ENCODE measurements at places on chromosomes 3 and 15.

- no peaks in the 10 kb centered on the region for H3K27me3 ChIP-seq
- no peaks in the 10 kb centered on the region for H3K36me3 ChIP-seq
- H3K4me3 ChIP-seq, result no peak overlapping the region
- no peaks in the 10 kb centered on the region for H3K4me1 ChIP-seq
- DNase-seq, result no peak
- H3K27ac ChIP-seq, result no peak overlapping the region
Observed at GRCh38 chr3:114020907-114021306, 35.4 kb downstream of the CCDC191 start.

DNA sequence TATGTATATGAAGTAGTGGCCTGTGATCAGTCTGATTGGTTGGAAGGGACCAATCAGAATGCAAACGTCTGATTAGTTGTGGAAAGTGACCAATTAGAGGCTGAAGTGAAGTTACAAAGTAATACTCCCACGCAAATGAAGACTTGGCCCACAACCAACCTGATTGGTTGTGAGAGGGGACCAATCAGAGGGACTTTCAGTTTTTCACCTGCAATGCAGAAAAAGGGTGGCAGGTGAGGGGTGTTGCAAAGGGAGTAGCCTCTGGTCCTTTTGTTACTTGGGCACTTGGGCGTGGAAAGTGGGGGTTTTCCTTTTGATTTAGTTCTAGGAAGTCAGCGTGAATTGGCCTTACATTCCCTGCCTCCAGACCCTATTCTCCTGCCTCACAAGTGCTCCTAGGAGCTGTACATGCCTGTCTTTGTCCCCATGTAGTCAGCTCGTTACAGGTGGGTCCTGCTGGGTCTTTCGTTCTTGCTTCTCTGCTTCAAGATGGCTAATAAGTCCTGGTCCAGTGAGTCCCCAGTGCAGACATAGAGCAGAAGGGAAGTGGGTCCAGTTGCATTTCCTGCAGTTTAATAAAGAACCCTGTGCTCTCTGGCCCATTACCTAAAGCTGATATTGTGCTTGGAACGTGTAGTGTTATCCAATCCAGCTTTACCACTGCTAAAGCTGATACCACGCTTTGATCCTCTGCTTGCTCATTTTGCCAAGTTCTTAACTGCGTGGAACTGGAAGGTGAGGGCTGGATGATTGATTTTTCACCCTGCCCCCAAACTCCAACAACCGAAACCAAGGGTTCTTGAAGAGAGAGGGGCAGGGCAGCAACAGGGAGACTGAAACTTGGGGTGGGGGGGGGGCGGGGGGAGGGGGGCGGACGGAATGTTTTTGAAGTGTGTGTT lies 46.0 kb upstream of the CD47 start:
- H3K27ac ChIP-seq, result no peak overlapping the region
- H3K36me3 ChIP-seq, result no peaks in the 10 kb centered on the region
- H3K4me1 ChIP-seq, result no peaks in the 10 kb centered on the region
- DNase-seq, result no peak
- no peaks in the 10 kb centered on the region for H3K27me3 ChIP-seq
- H3K4me3 ChIP-seq, result no peak overlapping the region

GRCh38 chr3:84946240-84946639 lies 12.5 kb upstream of the CADM2 start:
- H3K4me1 ChIP-seq, result no peaks in the 10 kb centered on the region
- no peaks in the 10 kb centered on the region for H3K36me3 ChIP-seq
- H3K4me3 ChIP-seq, result no peak overlapping the region
- DNase-seq, result no peak
- H3K27me3 ChIP-seq, result no peaks in the 10 kb centered on the region
- no peak overlapping the region for H3K27ac ChIP-seq

GRCh38 chr15:44719293-44719999 lies 8.1 kb downstream of the B2M start:
- H3K27ac ChIP-seq, result no peak overlapping the region
- H3K27me3 ChIP-seq, result no peaks in the 10 kb centered on the region
- H3K4me1 ChIP-seq, result no peaks in the 10 kb centered on the region
- H3K4me3 ChIP-seq, result no peak overlapping the region
- peaks cover 37% of the 10 kb centered on the region for H3K36me3 ChIP-seq

GRCh38 chr3:133294253-133294652 lies 105.6 kb upstream of the BFSP2 start:
- H3K4me3 ChIP-seq, result no peak overlapping the region
- no peaks in the 10 kb centered on the region for H3K27me3 ChIP-seq
- no peaks in the 10 kb centered on the region for H3K36me3 ChIP-seq
- no peak for DNase-seq

GRCh38 chr15:74490339-74490689 lies 29.4 kb upstream of the UBL7 start:
- H3K36me3 ChIP-seq, result no peaks in the 10 kb centered on the region
- DNase-seq, result no peak
- H3K4me1 ChIP-seq, result peaks cover 3% of the 10 kb centered on the region
- H3K4me3 ChIP-seq, result no peak overlapping the region
- H3K27ac ChIP-seq, result no peak overlapping the region

DNA sequence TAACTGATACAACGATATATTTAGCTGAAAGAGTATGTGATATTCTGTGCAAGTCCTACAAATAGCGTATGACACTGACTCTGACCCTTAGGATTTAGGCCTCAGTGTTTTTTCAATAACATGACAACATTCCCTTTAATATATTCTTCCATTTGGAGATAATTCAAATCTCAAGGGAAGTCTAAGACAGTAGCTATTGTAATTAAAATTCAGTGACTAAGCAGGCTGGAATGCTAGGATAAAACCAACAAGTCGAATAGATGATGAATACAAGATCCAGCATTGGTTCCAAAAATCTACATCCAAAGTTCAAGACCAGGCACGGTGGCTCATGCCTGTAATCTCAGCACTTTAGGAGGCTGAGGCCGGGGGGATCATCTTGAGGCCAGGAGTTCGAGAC lies 56.2 kb downstream of the QTRT2 start:
- no peak for DNase-seq
- H3K27me3 ChIP-seq, result no peaks in the 10 kb centered on the region
- H3K27ac ChIP-seq, result no peak overlapping the region
- no peaks in the 10 kb centered on the region for H3K36me3 ChIP-seq

DNA sequence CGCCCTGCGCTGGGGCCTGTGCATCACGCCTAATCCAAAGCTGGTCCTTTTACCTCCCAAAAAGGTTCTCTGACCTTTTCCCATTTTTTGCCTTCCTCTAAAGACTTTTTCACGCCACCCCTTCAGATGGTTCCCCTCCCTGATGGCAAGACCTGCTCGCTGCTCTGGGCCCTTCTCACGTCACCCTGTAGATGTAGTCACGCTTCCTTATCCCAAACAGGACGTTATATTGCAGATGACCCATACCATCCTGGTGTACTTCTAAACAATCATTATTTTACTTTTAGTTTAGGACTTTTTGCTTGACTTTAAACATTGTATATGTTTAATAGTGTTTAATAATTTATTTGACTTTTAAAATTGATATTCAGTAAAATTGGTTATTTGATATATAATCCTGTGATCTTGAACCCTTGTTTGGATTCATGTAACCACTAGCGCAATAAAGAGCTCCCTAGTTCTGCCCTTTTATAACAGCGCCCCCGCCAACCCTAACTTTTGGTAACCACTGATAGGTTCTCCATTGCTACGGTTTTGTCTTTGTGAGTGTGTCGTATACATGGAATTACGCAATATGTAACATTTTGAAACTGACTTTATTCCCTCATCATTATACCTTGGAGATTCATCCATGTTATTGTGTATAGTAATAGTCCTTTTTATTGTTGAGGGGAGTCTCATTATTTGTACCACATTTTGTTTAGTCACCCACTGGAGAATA lies 159.0 kb upstream of the CHRNA7 start:
- no peaks in the 10 kb centered on the region for H3K4me1 ChIP-seq
- H3K27me3 ChIP-seq, result peaks cover 7% of the 10 kb centered on the region
- H3K27ac ChIP-seq, result no peak overlapping the region
- no peaks in the 10 kb centered on the region for H3K36me3 ChIP-seq
- DNase-seq, result no peak

GRCh38 chr15:50112488-50113186 lies 6.4 kb downstream of the ATP8B4 start:
- no peaks in the 10 kb centered on the region for H3K4me1 ChIP-seq
- H3K27me3 ChIP-seq, result peaks cover 4% of the 10 kb centered on the region
- no peak overlapping the region for H3K4me3 ChIP-seq
- H3K27ac ChIP-seq, result no peak overlapping the region

- no peak overlapping the region for H3K27ac ChIP-seq
- no peak for DNase-seq
- H3K27me3 ChIP-seq, result no peaks in the 10 kb centered on the region
- no peaks in the 10 kb centered on the region for H3K36me3 ChIP-seq
Observed at GRCh38 chr3:1969281-1969680, 129.4 kb upstream of the CNTN4 start.

- no peaks in the 10 kb centered on the region for H3K27me3 ChIP-seq
- H3K4me3 ChIP-seq, result no peak overlapping the region
- H3K36me3 ChIP-seq, result peaks cover 24% of the 10 kb centered on the region
- peaks cover 14% of the 10 kb centered on the region for H3K4me1 ChIP-seq
- no peak overlapping the region for H3K27ac ChIP-seq
Observed at GRCh38 chr3:179682426-179683080, 29.7 kb downstream of the USP13 start.

DNA sequence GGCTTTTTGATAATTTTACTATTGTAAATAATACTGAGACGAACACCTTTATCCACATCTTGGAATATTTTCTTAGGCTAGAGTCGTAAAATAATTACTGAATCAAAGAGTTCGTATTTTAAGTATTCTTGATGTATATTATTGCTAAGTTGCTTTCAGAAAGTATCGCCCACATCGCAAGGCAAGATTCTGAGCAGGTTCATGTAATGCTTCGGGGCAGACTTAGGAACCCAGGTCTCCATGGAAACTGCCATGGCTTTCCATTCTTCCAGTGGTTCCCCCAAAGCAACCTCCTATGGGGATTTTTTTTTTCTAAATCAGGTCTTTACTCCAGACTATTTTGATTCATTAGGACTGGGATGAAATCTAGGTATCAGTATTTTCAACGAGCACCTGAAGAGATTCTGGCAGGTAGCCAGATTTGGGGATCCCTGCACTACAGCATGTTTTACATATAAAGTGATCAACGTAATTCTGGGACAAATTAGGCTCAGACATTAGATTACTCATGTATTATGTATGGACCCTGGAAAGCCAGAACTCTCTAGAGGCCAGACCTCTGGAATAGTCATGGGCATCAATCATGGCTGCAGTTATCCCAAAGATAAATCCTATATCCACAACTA lies 86.5 kb downstream of the B3GNT5 start:
- no peaks in the 10 kb centered on the region for H3K36me3 ChIP-seq
- no peaks in the 10 kb centered on the region for H3K27me3 ChIP-seq
- H3K4me3 ChIP-seq, result no peak overlapping the region
- DNase-seq, result no peak
- no peaks in the 10 kb centered on the region for H3K4me1 ChIP-seq

DNA sequence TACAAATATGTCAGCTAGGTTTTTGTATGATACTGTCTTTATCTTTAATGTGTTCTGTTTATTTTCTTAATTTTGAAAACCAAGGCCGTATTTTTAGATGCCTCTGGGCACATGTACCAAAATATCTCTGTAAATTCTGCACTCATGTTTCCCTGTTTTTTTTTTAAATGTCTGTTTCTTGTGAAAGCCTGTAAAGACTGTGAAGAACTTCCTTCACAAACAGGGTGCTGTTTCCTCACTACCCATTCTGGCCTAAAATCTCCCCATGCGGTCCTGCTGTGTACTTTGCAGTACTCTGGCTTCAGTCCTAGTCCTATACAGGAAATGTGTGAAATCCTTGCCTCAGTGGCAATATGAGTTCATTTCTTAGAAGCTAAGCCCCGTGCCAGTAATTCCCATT lies 133.4 kb upstream of the ZBTB20 start:
- no peak overlapping the region for H3K4me3 ChIP-seq
- no peaks in the 10 kb centered on the region for H3K36me3 ChIP-seq
- H3K27me3 ChIP-seq, result no peaks in the 10 kb centered on the region
- H3K4me1 ChIP-seq, result no peaks in the 10 kb centered on the region
- DNase-seq, result no peak

DNA sequence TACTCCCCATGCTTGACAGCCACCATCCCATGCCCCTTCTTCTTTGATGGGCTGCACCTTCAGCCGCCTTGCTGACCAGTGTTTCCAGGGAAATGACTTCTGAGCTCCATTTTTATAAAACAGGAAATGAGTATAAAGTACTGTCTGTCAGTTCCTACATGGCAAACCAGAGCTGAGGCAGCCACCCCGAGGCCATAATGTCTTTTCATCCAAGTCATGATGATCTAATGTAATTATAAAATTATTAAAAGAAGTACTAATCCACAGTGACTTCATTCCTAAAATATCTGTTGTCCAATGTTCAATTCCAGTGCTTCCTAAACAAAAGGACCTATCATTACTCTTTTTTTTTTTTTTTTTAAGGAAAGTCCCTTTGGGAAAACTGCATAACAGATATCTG lies 75.2 kb upstream of the HERC1 start:
- DNase-seq, result no peak
- no peaks in the 10 kb centered on the region for H3K27me3 ChIP-seq
- H3K36me3 ChIP-seq, result no peaks in the 10 kb centered on the region
- H3K27ac ChIP-seq, result peak overlapping the region; percentile 61
- no peak overlapping the region for H3K4me3 ChIP-seq
- peaks cover 23% of the 10 kb centered on the region for H3K4me1 ChIP-seq

DNA sequence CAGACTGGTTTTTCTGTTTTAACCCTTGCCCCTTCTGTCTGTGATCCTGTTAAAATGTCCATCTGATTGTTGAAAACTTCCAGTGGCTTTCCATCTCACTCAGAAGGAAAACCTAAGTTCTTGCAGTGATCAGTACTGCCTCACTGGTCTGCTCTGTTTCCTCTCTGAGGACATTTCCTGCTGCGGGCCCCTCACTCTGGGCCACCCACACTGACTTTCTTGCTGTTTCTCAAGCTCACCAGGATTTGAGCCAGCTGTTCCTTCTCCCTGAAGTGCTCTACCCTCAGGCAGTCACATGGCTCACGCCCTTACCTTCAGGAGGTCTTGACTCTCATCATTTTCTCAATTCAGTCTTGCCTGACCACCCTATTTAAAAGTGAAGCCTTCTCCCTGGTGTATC lies 1.8 kb downstream of the GRK7 start:
- peaks cover 11% of the 10 kb centered on the region for H3K4me1 ChIP-seq
- H3K36me3 ChIP-seq, result no peaks in the 10 kb centered on the region
- no peaks in the 10 kb centered on the region for H3K27me3 ChIP-seq
- DNase-seq, result no peak
- no peak overlapping the region for H3K27ac ChIP-seq
- no peak overlapping the region for H3K4me3 ChIP-seq

GRCh38 chr3:138678874-138679392 lies 70.4 kb downstream of the FAIM start:
- H3K27me3 ChIP-seq, result no peaks in the 10 kb centered on the region
- no peaks in the 10 kb centered on the region for H3K36me3 ChIP-seq
- H3K4me1 ChIP-seq, result no peaks in the 10 kb centered on the region
- DNase-seq, result no peak
- no peak overlapping the region for H3K4me3 ChIP-seq
- H3K27ac ChIP-seq, result no peak overlapping the region

DNA sequence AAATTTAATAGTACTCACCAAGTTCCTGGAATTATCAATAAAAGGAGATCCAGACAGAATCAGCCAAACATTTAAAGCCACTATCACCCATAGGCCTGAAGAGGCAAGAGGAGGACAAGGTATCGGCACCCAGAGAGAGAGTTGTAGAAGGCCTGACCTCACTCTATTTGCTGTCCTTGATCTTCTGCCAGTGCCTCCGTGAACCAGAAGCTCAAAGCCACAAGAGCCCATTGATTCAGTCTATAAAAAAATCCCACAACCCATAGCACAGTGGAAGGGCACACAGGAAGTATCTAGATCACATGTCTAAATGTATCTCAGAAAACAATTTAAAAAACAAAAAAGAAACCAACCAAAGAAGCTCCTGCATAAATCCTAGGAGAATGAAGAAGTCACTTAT lies 68.6 kb upstream of the FAM174B start:
- no peaks in the 10 kb centered on the region for H3K27me3 ChIP-seq
- no peak overlapping the region for H3K27ac ChIP-seq
- DNase-seq, result no peak
- no peak overlapping the region for H3K4me3 ChIP-seq
- H3K4me1 ChIP-seq, result no peaks in the 10 kb centered on the region

All from SK-N-SH (cell line).